CD4-positive, alpha-beta T cell treated with Interleukin-6 at 100 ng/mL for 8 hours (primary cell): ENCODE measurements at places on chromosomes 4 and X.

GRCh38 chr4:140903522-140904475, 147.6 kb upstream of the TBC1D9 start:
- no peak for DNase-seq

- DNase-seq, result no peak
Measured at GRCh38 chrX:63680423-63680822, 104.6 kb downstream of the ARHGEF9 start.

DNA sequence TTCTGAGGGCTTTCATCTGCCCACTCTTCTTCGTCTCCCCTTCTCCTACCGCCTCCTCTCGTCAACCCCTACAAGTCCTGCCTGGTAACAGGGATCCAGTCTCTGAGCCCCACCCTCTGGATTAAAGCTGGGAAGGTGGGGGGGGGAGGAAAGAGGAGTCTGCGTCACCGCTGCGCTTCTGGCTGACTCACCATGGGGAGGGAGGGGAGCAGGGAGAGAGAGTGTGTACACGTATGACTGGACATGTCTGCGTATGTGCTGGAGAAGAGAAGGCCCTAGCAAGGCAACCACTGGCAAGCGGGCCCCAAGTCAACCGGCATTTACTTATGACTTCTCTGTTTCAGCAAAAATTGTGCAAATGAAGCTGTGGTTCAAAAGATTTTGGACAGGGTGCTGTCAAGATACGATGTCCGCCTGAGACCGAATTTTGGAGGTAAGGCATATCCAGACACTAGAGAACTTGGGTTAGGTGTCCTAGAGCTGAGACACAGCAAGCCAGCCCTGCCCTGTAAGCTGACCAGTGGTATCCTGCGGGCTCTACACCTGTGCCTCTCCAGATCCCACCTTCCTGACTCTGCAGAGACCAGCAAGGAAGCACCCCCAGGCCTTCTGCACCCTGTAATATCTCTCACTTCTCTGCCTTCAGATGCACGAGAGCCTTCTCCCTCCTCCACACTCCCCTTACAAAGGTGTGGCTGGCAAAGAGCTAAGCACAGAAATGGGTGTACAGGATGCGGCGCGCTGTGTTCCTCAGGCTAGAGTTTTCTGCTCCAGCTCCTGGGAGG, 2.5 kb downstream of the GABRQ start:
- DNase-seq, result no peak

DNA sequence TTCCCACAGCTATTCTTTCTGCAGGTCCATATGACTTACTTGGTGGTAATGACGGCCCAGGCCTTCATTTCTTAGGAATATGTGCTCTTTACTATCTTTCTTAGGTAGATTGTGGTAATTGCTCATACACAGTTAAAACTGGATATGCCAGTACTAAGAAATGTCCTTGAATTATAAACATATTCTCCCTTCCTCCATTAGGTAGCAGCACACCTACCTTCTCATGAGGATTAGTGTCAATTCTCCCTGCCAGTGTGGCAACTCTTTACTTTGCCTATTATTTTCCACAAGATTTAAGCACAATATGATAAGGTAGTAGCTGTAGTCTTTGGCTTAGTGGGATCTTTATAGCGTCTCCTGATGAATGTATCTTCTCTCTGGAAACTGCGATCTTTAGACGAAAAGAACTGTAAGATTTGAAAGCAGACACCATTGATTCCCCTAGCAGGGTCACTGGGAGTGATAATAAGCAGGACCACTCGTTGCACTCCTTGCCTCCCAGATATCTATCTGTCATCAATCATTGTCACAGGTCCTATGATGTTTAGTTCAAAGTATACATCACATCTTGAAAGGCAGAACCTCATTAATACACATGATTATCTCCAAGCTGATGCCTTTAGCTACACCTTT, 1240.7 kb downstream of the C4orf33 start:
- no peak for DNase-seq

- no peak for DNase-seq
Measured at GRCh38 chrX:12934850-12935249, 28.4 kb downstream of the TLR8 start.

- no peak for DNase-seq
Measured at GRCh38 chrX:39532761-39533160, 565.0 kb downstream of the BCOR start.

DNA sequence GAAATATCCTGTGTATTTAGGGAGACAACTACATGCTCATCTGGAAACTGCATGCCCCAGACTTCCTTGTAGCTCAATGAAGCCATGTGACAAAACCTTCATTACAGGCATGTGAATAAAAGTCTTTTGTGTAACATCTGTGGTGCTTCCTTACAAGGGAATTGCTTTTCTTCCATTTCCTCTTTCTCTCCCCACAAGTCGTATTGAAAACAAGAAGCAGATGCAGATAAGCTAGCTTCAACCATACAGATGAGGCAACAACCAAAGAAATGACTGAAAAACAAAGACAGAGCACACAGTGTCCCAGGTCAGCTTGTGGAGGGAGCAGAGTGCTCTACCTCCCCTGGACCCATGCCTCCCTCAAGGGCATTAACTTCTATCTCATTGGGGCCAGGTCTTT, 115.8 kb upstream of the INPP4B start:
- DNase-seq, result no peak

GRCh38 chr4:117311215-117311614, 225.8 kb upstream of the TRAM1L1 start:
- no peak for DNase-seq

- DNase-seq, result no peak
Measured at GRCh38 chr4:38788317-38788716, 5.5 kb upstream of the TLR10 start.

- no peak for DNase-seq
Measured at GRCh38 chrX:12865359-12865758, 1.5 kb upstream of the TLR7 start.

GRCh38 chr4:186700746-186701145, 22.9 kb downstream of the FAT1 start:
- no peak for DNase-seq

- no peak for DNase-seq
Measured at GRCh38 chr4:76947369-76947768, 2.2 kb upstream of the SEPTIN11 start.

DNA sequence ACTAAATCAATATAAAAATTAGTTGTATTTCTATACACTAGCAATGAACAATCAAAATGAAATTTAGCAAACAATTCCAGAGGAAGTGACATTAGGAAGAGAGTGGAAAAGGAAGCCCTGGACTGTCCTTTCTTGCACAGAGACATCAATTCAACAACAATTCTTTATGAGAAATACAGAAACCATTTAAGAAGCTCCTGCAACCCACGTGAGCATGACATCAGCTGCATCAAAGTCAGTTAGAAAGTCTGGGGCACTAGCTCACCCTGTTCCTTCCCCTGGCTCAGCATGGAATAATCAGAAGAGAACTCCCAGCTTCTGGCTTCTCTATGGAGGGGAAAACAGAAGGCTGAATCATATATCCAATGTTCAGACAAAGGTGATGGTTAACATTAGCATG, 48.6 kb upstream of the STARD8 start:
- DNase-seq, result no peak

GRCh38 chrX:20361890-20362262, 95.2 kb upstream of the RPS6KA3 start:
- DNase-seq, result no peak

GRCh38 chrX:17495052-17495451, 120.1 kb downstream of the NHS start:
- no peak for DNase-seq

GRCh38 chr4:74423104-74423503, 21.8 kb upstream of the AREG start:
- no peak for DNase-seq

DNA sequence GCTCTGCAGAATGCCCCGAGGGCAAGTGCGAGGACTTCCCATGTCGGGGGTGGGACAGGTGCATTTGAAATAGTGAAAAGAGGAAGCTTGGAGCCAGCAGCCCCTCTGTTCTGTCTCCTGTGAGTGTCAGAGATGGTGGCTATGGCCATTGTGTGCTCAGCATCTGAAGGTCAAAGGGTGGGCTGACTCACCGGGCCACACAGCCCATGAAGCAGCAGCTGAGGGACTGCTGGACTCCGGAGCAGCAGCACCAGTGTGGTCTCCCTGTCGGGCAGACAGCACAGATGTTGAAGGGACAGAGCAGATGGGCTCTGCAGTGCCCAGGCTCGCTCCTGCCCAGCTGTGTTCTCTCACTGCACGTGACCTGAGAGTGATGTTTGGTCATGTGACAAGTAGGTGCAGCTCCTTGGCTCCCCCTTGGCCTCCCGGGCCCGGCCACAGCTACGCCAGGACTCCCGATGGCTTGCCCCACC, 53.5 kb downstream of the TBC1D14 start:
- DNase-seq, result no peak

DNA sequence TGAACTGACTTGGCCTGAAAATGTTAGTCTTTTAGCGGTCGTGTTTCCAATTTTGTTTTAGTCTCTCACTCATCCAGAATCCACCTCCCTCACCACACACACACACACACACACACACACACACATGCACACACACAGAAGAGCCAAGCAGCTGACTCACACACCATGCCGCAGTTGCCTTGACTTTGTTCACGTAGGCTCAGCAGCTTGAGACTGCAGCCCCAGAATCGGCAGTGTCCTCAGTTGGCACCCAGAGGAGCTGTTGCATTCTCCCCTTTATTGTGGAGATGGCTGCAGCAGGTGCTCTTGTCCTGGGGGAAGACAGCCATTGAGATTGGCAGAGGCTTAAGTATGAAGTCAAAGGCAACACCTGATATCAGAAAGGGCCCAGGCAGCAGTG, 20.9 kb upstream of the XPNPEP2 start:
- no peak for DNase-seq
